ENCODE measurements at places on chromosomes 13 and 19.

- no peak for DNase-seq
These were observed 26.8 kb downstream of the ZNF627 start for GRCh38 chr19:11624069-11624463.

DNA sequence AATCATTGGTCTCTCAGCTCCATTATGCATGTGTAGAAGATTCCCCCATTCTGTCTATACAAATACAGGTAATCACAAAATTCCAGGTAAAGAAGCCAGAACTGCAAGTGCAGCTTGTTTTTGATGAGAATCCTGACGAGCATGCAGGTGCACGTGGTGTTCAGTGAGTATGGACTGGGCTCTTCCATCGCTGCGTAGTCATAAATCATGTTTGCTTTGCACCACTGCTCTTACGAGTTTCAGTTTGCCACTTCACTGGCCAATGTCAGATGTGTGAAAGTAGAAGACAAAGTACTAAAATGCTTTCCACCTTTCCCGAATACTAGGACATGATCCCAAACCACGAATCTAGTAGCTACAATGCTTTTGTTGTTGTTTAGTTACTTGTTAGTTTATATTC, 390.7 kb downstream of the LIG4 start:
- DNase-seq = no peak

DNA sequence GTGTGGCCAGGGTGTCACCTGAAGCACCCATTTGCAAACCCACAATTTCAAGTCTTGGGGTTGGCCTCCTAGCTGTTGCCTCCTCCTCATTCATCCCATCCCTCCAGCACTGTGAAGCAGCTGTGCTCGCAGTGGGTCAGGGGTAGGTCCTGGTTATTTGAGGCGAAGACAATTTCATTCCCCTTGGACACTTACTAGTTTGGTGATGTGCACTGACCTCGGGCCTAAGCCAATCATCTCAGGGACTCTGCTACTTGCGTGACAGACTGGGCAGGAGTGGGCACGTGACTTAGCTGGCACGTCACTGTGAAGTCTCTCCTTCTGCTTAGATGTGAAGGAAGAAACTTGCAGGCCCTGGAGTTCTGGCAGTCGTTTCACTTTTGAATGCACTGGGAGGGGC, 3.5 kb upstream of the ATP11A start:
- DNase-seq = no peak

DNA sequence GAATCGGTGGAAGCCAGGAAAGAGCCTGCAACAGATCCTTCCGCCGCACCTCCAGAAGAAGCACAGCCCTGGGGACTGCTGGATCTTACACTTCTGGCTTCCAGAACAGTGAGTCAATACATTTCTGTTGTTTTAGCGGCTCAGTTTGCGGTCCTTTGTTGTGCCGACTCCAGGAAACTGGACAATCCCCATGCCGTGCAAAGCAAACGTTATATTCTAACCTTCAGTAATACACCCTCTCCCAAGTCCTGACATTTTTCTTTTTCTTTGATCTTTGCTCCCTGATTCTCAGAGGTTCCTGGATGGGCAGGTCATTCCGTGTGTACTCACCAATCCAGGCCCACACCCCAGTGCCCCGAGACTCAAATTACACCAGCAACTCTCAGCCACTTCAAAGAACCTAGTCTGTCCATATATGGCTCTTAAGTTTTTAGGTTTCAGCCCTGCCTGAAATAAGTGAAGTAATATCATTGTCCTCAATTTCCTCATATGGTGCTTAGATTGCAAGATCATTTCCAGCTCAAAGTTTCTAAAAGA, 387.1 kb upstream of the SGCG start:
- DNase-seq = no peak

Measured in activated CD8-positive, alpha-beta memory T cell treated with anti-CD3 and anti-CD28 coated beads for 1 hour (primary cell).